Skeletal muscle cell (primary cell): ENCODE measurements at places on chromosomes 12 and 14.

DNA sequence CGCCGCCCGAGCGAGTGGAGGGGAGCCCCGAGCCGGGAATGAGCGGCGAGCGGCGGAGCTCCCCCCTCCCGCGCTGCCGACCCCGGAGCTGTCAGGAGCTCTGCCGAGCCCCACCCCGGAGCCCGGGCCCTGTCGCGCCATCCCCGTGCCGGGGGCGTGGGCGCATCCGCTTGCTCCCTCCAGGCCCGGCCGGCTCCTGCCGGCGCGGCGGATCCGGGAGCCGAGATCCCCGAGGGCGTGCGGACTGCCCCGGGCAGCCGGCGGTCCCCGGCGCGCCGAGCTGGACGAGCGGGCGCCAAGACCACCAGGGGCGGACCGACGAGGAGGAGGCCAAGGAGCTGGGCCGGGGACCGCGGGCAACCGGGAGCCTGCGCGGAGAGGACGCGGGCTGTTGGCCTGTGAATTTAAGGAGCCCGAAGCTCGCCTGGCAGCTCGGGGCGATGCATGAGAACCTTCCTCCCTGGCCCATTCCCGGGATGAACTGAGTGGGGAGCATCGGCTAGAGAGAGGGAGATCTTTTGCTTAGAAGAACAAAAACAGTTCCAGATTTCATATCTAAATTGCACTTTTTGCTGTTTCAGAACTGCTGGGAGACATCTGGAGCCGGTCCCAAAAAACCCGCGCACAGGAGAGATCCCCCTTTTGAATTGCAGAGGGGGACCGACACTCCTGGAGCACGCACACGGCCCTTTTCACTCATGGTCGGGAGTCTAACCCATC lies 2.0 kb downstream of the PTHLH start:
- DNase-seq: no peak

DNA sequence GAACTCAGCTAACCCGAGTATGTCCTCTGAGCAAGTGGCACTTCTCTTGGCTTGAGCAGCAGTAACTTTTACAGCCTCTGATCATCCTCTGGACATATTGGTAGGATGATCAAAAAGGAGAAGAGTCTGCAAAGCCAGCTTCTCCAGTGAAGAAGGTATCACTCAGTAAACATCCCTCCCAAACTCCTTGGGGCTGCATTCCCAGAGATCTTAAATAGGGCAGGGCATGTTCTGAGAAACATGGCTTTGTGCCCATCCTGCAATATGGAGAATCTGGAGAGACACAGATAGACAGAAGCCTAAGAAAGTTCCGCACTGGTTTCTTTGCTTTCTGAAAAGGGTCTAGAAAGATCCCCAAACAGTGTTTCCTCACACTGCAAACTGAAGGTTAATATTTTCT lies 65.4 kb downstream of the RBM19 start:
- no peak for DNase-seq

DNA sequence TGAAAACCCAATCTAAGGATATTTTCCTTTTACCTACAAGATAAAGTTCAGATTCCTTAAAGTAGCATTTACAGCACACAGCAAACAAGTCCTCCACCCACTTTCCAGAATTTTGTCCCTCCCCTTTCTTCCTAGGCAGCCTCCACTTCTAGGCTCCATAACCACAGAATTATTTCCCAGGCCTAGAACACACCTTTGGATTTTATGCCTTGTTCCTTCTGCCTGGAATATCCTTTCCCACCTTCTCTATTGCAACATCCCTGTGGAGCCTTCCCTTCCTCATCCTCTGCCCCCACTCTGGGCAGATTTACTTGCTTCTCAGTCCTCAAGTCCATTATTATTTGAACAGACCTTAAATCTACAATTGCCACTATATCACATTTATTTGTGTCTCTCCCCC lies 2.1 kb upstream of the TSPAN8 start:
- no peak for DNase-seq

GRCh38 chr12:6818222-6818621 lies 3.4 kb upstream of the GPR162 start:
- no peak for DNase-seq

GRCh38 chr12:106980944-106981343 lies 6.0 kb downstream of the MTERF2 start:
- DNase-seq: no peak
